Activated naive CD4-positive, alpha-beta T cell treated with anti-CD3 and anti-CD28 coated beads, Interleukin-2, amount 50 U/mL, for 16 hours (primary cell): ENCODE measurements at places on chromosomes 1 and 21.

GRCh38 chr1:3697810-3698209 is 45.5 kb downstream of the TP73 start:
- no peak for DNase-seq

DNA sequence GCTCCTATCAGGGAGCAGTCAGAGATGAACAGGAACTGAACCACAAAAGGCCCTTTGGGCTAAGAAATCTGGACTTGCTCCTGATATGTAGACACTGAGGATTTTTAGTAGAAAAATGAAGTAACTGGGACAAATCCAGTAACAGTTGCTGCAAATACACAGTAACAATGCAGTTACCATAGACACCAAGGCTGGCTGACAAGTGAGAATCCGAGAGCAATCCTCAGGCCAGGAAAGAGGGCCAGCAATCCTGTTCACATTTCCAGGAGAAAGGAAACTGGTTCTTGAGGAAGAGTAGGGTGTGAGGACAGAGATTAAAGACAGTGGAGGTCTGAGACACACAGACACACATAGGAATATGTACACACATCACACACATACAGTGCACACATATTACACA is 9.3 kb upstream of the LORICRIN start:
- no peak for DNase-seq

DNA sequence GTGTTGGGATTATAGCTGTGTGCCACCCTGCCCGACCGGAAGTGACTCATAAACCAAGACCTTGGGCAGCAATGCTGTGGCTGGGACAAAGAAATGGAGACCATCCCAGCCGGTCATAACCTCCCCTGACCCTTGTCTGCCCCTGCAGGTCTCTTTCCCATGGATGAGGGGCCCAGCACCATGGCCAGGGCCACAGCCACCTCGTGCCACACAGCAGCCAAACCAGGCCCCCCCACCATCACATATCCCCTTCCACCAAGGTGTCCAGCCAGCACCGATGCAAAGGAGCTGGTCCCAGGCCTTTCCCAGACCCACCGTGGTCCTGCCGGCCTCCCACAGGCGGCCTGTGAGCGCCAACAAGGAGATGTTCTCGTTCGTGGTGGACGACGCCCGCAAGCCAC is 42.2 kb downstream of the FHAD1 start:
- no peak for DNase-seq

DNA sequence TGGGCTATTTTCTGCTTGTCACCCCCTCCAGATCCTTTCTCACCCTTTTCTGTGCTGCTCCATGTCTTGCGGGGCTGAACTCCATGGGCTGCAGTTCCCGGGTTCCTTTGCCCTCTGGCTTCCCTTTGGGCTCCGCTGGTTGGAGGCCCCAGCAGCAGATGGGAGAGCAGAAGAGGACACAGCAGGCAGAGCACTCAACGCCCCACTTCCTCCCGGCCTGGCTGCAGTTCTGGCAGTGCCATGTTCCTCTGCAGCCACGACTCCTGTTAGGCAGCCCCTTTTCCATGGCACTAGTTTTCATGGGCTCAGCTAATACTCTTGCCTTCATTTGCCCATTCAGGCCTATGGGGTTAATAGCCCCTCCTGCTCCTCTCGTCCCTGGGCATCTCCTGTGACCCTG is 127.1 kb downstream of the TENT5C start:
- no peak for DNase-seq
